HAP-1 (cell line): ENCODE measurements at places on chromosomes 1 and 21.
A peak's percentile ranks its signal among the peaks of the same experiment; 100 is the strongest.

GRCh38 chr1:22398656-22399420 is 52.8 kb upstream of the ZBTB40 start:
- no peak for DNase-seq

GRCh38 chr1:98086796-98087441 is 166.1 kb upstream of the DPYD start:
- DNase-seq = peak; percentile 92

DNA sequence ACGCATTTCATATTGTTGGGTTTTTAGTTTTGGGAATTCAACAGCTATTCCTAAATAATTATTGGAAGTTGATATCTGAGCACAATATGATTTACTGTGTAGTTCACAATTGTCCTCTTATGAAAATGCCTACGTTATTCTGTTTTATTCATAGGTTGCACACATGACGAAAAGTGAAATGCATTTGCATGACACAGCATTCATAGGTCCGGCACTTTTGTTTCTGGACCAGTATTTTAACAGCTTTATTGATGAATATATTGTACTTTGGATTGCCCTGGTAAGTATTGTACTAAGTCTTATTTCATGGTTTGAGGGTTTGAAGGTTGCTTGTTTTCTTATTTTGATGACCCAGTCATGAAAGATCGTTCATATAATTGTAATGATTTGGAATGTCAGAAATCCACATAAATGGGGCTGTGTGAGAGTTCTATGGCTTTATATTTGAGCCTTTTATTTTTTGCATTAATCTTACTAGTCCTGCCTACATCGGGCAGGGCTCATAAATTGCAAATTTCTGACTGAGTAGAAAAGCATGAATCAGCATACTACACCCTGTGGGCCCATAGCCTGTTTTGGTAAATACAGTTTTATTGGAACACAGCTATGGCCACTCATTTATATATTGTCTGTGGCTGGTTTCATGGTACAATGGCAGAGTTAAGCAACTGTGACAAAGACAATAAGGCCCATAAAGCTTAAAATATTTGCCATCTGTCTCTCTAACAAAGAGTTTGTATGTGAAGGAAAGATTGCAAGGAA is 17.0 kb downstream of the DENND2D start:
- DNase-seq = peak; percentile 42

- DNase-seq = no peak
Measured at GRCh38 chr21:42161401-42161955, 57.5 kb upstream of the ABCG1 start.

DNA sequence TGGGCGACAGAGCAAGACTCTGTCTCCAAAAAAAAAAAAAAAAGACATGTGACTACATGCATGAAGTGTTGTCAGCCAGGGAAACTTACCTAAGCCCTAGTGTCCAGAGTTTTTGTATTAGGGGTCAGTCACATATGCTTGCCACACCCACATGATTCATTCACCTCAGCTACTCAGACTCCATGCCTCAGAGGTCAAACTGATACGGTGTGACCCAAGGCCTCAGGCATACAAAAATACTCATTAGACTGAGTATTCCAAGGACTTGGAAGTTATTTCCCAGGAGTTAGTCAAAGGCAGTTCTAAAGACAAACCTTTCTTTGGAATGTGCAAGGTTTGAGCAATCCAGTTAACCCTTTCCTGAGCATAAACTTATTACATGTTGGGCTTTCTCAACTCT is 6.3 kb upstream of the TRIM33 start:
- no peak for DNase-seq

GRCh38 chr1:222279591-222279990 is 268.3 kb downstream of the HHIPL2 start:
- DNase-seq = no peak
